ENCODE measurements at places on chromosomes 11 and 22. TPM values are rescaled to one million over a fixed set of nuclear protein-coding genes. Genes with fewer than 3 reads are reported as not detected.

PTGDR2 gene
- 0.13 TPM for total RNA-seq

GRCh38 chr22:29555065-29555644, 1.6 kb upstream of the THOC5 start:
- no peak for DNase-seq

DNA sequence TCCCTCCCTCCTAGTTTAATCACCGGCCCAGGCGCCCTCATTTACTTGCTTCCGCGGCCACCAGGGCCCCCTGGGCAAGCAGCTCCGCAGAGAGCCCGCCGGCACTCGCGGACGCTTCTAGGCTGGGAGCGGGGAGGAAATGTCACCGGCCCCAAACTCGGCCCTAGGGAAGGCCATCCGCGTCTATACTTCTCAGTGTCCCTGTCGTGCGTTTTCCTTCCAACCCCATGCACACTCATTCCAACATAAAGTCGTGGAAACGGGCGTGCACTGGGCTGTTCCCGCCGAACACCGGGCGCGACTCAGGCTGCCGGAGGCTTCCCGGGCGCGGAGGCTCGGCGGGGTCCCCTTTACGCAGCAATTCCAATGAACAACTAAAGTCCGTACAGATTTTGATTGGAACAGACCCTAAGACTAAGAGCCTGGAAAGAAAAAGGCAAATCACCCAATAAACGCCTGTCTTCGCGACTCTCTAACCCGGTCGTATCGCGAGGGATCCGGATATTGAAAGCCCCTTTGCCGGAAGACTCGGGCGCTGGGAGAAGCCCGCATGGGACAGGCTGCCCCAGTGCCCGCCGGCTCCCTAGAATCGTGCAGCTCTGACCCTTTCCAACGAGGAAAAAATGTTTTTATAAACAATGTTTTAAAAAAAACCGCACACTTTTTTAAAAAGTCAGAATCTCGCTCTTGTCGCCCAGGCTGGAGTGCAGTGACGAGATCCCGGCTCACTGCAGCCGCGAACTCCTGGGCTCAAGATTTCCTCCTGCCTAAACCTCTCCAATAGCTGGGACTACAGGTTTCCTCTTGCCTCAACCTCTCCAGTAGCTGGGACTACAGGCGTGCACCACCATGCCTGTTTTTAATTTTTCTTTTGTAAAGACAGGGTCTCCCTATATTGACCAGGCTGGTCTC, 1.3 kb upstream of the BARX2 start:
- no peak for DNase-seq

DNA sequence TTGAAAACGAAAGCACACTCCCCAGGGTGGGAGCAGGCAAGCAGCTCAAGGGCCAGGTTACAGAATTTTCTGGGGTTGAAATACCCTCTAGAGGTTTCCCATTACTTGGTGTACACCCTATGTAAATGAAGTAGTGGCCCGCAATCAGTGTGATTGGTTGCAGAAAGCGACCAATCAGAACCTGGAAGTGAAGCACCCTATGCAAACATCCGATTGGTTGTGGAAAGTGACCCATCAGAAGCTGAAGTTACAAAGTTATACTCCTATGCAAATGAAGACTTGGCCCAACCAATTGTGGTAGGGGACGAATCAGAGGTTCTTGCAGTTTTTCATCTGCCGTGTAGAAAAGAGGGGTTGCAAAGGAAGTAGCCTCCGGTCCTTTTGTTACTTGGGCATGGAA, 19.2 kb downstream of the PRR5 start:
- no peak for DNase-seq

DNA sequence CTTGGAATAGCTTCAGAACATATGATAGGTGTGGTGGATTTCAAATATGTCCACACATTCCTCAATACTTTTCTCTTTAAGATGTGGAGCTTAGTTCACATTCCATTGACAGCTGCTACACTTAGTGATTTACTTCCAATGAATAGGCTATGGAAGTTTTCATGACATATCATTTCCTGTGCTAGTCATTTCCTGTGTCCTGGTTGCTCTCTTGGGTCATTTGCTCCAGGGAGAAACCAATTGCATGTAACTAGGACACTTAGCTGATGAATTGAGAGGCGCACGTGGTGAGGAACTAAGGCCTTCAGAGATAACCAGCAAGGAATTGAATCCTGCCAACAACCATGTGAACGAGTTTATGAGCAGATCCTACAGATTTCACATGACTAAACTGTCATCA, 120.9 kb downstream of the SLC17A6 start:
- no peak for DNase-seq

DNA sequence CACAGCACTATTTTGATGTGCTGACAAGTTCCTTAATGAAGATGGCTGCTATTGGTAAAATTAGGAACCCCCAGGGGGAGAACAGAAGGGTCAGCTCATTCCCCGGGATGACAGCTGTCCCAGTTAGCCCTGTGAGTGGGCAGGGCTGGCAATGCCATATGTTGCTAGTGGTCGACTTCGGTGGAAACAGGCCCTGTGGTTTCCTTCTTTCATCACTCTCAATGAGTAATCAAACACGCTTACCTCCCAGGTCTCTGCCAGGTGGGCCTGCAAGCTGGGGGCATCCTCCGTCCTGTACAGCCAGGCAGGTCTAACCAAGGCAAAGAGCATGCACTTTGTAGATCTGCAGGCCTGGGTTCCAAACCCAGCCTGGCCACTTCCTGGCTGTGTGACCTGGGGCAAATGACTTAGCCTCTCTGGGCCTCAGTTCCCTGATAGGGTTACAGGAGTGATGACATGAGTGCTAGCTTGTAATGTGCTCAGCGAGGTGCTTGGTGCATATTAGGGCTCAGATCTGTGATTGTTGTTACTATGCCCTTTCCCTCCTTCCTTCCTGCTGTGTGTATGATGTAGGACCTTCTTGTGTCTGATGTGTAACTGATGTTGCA, 85.2 kb downstream of the TSPAN18 start:
- no peak for DNase-seq

DNA sequence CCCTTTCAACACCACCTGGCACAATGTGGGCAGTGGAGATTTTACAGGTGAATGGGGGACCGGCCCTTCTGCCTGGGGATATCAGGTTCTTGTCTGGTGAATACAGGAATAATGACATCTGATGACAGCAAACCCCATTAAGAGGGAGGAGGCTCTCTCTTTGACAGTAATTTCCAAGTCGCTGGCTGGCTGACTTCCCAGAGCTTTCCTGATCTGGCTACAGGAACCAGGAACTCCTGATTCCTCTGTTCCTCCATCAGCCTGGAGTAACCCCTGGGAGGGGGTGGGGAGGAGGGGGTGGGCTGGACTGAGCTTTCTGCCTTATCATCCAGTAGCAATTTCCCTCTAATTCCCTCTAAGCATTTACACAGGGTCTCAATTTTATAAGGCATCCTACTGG, 3.7 kb upstream of the MIEF1 start:
- DNase-seq = no peak

SCGB1A1 gene
- total RNA-seq = not detected

DNA sequence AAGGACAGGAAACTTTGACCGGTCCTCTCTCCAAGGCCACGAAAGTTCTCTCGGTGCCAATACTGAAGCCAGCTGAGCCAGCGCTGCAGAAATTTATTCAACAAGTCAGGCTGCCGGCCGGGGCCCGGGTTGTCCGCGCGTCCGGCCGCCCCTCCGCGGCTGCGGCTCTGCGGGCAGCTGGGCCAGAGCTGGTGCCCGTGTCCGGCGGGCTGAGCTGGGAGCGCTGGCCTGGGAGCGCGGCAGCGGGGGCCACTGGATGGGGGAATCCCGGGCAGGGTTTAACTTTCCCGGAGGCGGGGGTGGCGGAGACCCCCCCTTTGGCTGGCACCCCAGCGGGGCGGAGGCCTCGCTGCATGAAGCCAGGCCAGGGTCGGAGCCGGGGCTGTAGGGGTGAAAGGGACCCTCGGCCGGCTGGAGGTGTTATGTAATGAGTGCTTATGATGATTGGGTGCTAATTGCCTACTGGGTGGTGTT, 12.3 kb upstream of the CACNA1I start:
- DNase-seq = no peak

ZDHHC13 gene
- total RNA-seq = 14.7 TPM

DNA sequence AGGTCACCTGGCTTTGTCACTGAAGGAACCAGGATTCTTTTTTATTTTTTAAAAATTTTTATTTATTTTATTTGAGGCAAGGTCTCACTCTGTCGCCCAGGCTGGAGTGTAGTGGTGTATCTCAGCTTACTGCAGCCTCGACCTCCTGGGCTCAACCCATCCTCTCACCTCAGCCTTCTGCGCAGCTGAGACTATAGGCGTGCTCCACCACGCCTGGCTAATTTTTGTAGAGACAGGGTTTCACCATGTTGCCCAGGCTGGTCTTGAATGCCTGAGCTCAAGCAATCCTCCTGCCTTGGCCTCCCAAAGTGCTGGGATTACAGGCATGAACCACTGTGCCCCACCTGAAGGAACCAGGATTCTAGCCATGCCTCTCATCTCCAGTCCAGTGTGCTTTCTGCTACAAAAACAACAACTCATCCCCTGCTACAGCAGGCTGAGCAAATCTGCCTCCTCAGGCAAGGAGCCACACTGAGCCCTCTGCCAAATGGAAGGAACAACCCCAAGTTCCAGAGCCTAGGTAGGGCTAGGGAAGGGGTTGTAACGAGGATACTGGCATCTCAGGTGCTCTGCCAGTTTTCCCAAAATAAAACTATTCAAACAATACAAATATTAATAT, 2.6 kb upstream of the PEX26 start:
- DNase-seq = no peak

DNA sequence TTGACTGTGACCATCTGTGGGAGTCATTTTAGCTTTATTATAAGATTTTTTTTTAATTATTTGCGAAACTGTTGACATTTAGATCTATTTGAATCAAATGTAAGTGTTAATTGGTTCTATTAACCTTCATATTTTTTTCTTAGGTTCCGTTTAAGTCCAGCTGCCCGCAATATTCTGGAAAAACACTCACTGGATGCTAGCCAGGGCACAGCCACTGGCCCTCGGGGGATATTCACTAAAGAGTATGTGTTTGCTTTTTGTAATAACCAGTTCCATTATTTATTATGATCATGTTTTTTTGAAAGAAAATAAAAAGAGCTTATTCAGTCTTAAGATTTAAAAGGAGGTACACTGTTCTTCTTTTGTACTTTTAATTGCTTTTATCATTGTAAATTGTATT, 43.9 kb downstream of the PDHX start:
- DNase-seq = no peak

POU2AF2 gene
- total RNA-seq = not detected

DNA sequence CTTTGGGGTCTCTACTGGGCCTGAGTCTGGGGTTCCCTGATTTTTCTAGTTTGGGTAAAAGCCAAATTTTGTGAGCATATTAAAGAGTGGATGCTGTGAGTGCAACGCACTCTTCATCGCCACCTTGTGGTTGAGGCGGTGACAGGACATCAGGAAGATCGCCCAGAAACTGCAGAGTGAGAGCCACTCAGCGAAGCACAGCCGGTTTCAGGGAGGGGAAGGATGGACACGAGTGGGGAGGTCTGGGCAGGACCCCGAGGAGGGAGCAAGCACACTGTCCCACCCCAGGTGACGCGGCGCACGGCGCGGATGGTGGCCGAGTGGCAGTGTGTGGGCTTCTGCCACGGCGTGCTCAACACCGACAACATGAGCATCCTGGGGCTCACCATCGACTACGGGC, 9.1 kb downstream of the SELENOO start:
- peak; percentile 88 for DNase-seq

PDE2A gene
- 80.8 TPM for total RNA-seq

LSP1 gene
- 45.2 TPM for total RNA-seq

GRCh38 chr11:128678024-128678423, 15.8 kb upstream of the FLI1 start:
- DNase-seq = no peak

OR8G1 gene
- total RNA-seq = not detected

DNA sequence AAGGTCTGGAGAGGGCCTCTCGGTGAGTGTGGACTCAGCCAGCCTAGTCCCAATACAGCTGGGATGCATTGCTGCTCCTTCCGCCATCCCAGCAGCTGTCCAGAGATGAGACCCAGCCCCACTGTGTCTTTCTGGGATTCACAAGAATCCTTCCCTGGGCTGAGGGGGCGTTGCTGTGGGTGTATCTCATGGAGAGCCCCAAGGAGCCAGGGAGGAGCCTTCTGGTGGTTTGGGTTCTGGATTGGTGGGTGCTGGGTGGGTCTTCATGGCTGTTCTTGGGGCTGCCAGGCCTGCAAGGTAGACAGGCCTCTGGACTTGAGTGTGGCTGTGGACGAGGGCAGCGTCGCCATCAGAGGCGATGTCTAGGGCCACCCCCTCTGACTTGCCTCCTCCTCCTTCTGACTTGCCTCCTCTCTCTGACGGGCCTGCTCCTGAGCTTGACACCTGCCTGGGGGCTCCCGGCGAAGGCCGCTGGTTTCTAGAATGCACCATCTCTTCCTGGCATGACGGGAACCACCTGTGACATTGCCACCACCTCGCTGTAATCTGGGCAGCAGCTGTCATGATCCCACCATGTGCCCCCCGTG, 17.2 kb downstream of the KCNQ1 start:
- no peak for DNase-seq

GRCh38 chr11:129012880-129013279, 70.2 kb upstream of the TP53AIP1 start:
- no peak for DNase-seq

SLC1A2 gene
- total RNA-seq = 1.1 TPM

- peak; percentile 84 for DNase-seq
These were observed 9.1 kb upstream of the CLCF1 start for GRCh38 chr11:67382276-67383136.

DNA sequence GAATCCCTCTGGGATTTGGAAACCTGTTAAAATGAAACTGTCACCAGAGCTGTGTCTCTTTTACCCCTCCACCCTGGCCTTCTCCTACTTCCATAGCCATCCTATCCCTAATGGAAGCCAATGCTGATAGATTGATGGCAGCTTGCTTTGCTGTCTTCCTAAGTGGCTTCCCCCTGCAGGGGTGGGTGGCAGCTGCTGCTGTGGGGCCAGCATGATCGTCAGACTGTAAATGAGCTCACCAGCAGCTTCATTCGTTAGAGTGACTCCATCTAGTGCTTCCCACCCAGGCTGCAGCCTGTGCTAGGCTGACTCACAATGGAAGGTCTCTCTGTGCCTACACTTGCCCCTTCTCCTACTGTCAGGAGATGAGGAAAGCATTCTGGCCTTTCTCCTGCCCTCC, 311.0 kb downstream of the BUD13 start:
- no peak for DNase-seq

TMEM151A gene
- 0.13 TPM for total RNA-seq

KDM4D gene
- 0.45 TPM for total RNA-seq

GRCh38 chr11:73755670-73756069, 5.2 kb downstream of the RAB6A start:
- DNase-seq = no peak
